Fibroblast of skin of right biceps (primary cell): ENCODE measurements at places on chromosomes 12 and 14.

DNA sequence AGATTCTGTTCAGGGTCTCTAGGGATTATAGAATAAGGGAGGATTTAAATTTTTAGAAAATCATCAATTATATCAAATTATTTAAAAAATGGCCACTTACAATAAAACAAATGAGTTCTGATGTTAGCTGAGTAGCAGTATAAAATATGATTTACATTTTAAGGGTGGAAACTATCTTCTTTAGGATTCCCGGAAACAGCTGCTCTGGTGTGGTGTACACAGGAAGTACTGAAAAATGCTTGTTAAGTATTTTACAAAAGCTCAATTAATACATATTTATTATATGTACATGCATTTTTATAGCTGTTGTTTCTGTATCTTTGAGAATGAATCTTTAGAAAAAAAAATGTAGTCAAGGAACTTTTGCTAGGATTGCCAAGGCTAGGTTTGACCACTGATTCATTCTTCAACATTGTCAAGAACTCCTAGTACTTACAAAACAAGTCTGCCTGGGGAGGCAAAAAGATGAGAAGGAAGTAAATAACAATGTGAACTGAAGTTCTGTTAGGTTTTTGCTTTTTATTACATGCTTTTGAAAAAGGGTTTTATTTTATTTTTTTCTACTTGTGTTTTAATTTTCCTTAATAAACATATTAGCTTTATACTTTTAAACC, 48.0 kb downstream of the ARF6 start:
- DNase-seq = peak; percentile 58

GRCh38 chr12:10363914-10364814, 25.7 kb downstream of the KLRK1 start:
- peak; percentile 44 for DNase-seq

DNA sequence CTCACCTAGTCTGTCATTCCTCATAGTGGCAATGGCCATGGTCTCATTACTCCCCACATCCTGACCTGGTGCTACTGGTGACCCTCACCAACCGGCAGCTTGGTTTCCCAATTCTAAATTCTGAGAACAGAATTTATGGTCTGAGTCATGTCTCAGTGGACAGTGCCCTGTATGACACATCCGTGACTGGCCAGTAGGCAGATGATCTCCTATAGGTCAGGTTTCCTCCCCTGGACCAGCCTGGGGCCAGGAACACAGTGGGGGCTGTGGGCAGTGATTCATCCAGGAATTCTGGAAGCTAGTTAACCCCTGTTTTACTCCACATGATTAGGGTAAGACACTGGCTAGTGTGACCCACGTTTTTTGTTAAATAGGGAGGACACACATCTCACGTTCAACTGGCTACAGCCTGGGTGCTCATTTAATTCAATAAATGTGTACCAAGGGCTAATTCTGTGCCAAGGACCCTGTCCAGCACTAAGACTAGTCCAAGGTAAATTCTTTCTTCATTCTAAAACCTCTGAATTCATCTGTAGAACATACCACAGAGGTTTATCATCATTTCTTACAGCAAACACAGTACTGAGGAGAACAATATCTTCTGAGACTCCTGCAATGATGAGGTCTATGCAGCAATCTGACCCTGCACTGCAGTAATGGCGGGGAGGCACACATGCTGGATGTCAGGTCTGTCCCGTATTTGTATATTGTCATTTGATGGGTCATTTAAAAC, 249.6 kb upstream of the TBX3 start:
- peak; percentile 85 for DNase-seq

- DNase-seq = no peak
Observed at GRCh38 chr12:91824991-91825390, 320.7 kb downstream of the BTG1 start.

GRCh38 chr14:91911474-91912032, 35.9 kb downstream of the FBLN5 start:
- peak; percentile 34 for DNase-seq

DNA sequence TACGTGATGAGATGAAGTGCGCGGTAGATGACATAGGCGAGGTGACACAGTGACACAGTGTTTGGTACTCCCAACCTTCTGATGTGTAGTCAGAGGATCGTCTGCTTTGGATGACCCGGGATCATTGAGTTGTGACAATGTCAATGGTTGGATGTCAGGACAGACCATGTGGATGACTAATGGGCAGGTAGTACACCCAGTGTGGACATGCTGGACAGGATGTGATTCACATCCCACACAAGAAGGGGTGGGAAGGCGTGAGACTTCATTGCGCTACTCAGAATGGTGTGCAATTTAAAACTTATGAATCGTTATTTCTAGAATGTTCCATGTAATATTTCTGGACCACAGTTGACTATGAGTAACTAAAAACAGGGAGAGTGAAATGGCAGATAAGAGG, 23.8 kb downstream of the MAP3K9 start:
- DNase-seq = no peak
